Endodermal cell (in vitro differentiated cells): ENCODE measurements at places on chromosomes 3 and 15.

- H3K27ac ChIP-seq: no peak overlapping the region
- H3K4me1 ChIP-seq: no peaks in the 10 kb centered on the region
- no peaks in the 10 kb centered on the region for H3K36me3 ChIP-seq
- no peaks in the 10 kb centered on the region for H3K27me3 ChIP-seq
- no peak overlapping the region for H3K4me3 ChIP-seq
Observed at GRCh38 chr15:72068856-72069255, 49.1 kb downstream of the MYO9A start.

DNA sequence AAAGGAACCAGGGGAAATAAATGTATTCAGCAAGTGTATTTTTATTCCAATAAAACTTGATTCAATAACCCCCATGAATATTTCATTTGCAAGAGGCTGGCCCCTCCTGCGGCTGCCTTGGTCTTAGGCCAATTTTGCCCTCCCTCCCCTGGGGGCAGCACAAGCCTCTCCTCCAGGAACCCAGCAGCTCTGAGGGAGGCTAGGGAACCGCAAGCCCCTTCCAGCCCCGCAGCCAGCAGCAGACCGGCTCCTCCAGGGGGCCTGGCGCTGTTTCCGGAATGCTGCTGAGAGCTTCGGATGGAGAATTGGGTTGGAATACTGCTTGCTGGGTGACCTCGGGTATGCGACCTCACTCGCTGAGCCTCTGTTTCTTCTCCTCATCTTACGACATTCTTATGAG lies 150.1 kb downstream of the RAB11A start:
- no peak overlapping the region for H3K27ac ChIP-seq
- DNase-seq: peak; percentile 74
- no peak overlapping the region for H3K4me3 ChIP-seq

DNA sequence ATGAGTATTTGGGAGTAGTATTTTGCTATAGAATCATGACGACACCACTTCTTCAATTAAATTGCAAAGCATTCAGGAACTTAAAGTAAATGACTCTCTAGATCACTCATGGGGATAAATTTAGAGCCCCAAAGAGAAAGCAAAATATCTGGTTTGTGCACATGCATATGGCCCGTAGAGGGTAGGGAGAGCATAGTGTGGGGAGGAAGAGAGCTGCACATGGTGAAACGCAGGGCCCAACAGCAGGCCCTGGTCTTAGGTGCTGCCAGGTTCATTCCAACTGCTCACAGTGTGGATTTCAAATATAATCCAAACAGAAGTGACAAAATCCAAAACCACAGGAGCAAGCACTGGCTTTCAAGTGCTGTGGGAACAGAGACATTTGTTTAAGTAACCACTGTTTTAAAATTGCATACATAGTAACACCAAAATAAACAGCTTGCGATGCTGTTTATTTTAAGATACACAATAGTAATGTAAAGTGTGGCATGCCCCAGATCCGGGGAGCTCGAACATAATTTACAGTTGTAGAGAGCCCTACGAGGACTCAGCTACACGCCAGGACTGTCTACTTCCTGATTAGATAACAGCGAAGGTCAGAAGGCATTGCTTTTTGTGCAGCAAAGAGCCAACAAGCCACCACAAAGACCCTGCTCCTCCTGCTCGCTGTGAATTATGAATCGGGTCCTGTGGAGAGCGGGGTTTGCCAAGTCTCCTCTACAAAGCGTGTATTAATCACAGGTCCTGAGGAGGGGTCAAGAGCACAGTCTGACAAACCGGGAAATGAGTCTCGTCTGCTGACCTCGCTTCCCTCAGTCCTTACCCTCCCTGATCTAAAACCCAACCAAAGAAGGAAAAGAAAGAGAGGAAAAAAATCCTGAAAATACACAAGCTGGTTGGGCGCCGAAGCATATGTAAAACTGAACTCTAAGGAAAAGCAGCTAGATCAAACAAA lies 80.6 kb downstream of the MEIS2 start:
- H3K4me3 ChIP-seq: no peak overlapping the region
- DNase-seq: no peak
- peak overlapping the region; percentile 50 for H3K27ac ChIP-seq
- H3K36me3 ChIP-seq: no peaks in the 10 kb centered on the region

GRCh38 chr3:61903931-61904657 lies 342.7 kb downstream of the PTPRG start:
- H3K27ac ChIP-seq: no peak overlapping the region
- H3K36me3 ChIP-seq: no peaks in the 10 kb centered on the region
- H3K4me3 ChIP-seq: no peak overlapping the region
- DNase-seq: no peak

DNA sequence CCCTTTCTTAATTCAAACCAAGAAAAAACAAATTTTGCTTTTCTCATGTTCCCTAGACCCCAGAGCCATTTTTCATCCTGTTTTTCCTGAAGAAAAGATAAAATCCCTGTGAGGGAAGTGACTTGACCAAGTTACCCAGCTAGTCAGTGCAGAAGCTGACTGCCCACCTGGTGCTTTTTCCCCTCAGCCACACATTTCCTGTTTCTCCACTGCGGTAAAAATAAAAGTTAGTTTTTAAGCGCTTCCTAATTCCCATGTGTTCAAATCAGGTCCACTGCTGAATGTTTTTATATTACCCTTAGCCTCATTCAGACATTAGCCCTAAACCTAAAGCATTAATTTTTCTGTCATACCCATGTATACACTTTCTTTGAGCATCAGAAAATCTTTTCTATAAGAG lies 26.1 kb downstream of the PPP2R3A start:
- H3K36me3 ChIP-seq: no peaks in the 10 kb centered on the region
- no peak for DNase-seq
- H3K27me3 ChIP-seq: peaks cover 8% of the 10 kb centered on the region
- no peak overlapping the region for H3K27ac ChIP-seq
- H3K4me1 ChIP-seq: no peaks in the 10 kb centered on the region

GRCh38 chr3:105093371-105094252 lies 273.1 kb upstream of the ALCAM start:
- no peaks in the 10 kb centered on the region for H3K36me3 ChIP-seq
- H3K27me3 ChIP-seq: no peaks in the 10 kb centered on the region
- H3K4me1 ChIP-seq: no peaks in the 10 kb centered on the region
- H3K27ac ChIP-seq: no peak overlapping the region
- H3K4me3 ChIP-seq: no peak overlapping the region
